Central memory CD4-positive, alpha-beta T cell (primary cell): ENCODE measurements at places on chromosomes 12 and 14.
A peak's percentile ranks its signal among the peaks of the same experiment; 100 is the strongest.

- no peak for DNase-seq
These were observed 148.9 kb downstream of the PPM1H start for GRCh38 chr12:62785941-62786559.

- no peak for DNase-seq
These were observed 145.3 kb downstream of the SLC5A8 start for GRCh38 chr12:101064721-101065120.

- DNase-seq = no peak
These were observed 141.3 kb downstream of the CALM1 start for GRCh38 chr14:90538095-90538494.

DNA sequence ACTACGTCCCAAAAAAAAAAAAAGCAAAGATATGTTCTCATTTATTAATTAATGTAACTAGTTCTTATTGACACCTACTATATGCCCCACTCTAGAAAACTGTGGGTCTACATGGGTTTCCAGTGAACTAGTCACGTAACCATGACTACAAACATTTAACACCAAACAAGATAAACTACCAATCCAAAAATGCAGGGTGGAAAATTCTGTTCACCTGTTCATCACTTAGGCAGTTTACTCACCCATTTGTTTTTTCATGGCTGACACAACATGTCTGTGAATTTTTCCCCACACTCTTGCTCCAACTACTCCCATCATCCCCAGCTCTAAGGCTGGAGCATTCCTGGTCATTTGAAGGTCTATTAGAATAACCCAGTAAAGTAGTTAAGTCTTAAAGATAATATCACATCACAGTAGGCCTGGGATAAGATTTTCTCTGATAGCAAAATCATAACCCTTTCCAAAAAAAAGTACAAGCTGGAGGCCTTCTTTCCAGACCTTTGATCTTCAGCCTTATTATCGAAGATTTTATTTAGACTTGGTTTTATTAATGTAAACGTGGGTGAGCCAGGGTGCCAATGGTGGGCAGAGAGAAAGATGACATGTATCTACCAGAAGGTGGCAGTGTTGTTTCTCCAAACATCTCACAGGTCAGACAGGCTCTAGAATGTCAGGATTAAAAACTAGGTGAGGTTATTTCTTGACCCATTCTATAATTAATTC is 61.6 kb upstream of the DAAM1 start:
- DNase-seq = peak; percentile 49

DNA sequence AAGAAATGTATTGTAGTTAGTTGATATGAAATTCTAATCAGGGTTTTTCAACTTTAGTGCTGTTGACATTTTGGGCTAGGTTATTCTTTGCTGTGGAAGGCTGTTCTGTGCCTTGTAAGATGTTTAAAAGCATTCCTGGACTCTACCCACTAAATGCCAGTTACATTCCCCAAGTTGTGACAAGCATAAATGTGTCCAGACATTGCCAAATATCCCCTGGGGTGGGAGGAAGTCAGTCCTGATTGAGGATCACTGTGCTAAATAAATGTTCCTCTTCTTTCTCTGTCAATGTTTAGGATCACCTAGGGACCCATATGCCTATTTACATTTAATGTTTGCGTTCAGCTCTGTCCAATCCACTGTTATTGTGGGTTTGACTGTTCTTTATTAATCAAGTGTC is 268.3 kb downstream of the TMTC2 start:
- no peak for DNase-seq

DNA sequence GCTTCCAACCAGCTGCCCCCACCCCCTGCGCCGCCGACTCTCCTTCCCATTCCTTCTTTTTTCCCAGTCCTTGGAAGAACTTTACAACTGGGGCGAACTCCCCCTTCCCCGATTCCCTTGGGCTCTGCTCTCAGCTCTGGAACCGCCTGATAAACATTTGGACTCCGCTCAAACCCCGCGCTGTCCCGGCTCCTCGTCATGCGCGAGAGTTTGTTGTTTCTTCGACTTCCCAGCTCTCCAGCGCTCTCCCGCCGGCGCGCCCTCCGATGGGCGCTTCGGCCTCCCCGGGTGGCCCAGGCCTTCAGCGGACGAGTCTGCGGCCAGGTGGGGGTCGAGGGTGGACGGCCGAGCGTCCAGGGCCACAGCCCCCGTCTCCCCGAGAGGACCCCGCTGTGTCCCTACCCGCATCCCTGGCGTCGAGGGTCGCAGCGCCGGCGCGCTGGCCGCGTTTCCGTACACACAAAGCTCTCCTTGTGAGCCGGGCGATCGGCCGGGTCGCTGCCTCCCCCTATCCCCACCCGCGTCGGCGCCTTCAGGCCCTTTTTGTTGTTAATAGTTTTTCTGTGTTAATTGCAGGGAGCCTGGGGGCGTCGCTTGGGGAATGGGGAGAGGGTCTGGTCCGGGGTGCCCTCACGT is 847 bp downstream of the MMP14 start:
- no peak for DNase-seq

- no peak for DNase-seq
These were observed 80.8 kb downstream of the IFNG start for GRCh38 chr12:68078737-68079136.

DNA sequence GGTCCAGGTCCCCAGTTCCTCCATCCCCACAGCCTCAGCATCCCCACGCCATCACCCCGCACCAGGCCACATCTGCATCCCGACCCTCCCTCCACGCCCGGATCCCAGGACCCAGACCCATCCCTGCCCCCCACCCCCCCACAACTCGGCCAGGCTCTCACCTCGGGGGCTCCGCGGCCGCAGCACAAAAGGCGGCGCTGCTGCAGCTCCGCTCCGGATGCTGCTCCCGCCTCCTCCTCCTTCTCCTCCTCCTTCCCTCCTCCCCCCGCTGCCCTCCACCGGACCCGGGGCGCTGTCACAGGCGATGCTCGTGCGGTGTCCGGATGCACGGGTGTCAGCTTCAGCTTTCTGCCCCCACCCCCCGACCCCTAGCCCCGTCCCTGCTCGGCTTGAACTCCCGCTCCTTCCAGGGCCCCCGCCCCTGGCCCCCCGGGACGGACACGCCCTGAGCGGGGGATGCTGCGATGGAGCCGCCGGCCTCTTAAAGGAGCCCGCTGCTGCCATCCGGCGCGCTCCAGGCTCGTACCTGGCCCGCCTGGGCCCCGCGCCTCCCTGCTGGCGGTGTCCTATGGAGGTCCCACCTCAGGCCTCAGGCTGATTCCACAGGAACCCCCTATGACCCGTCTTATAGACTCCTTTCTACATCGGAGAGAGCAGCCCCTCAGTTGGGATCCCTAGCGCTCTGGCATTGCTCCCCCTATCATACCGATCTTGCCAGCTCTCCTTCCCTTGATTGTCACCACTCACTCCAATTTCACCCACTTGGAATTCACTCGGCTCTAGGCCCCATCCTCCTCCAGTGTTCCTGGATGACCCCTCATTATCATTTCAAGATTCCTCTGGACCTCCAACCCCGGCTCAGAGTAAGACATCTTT is at the start of gene MAP3K12:
TSS of gene MAP3K12 (minus strand) at position 193 of the 876 bp plus-strand sequence. CDS start 12,067 bp downstream, outside the sequence.
- peak; percentile 63 for DNase-seq

DNA sequence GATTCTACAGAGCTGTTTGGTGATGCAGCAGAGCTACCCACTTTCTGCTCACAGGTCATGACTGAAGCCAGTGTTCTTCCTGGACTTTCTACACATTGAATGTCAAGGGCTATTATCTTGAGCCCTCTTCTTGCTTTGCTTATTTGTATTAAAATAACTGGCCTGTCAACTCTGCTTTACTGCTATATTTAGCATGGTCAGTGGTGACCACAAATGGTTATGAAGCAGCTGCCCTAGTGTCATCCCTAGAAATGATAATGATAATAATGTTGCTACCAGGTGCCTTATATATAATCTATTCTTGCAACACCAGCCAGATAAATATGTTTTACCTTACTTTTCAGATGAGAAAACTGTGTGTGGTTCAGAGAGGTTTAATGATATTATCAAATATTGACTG is 2.6 kb upstream of the LRRC10 start:
- no peak for DNase-seq

DNA sequence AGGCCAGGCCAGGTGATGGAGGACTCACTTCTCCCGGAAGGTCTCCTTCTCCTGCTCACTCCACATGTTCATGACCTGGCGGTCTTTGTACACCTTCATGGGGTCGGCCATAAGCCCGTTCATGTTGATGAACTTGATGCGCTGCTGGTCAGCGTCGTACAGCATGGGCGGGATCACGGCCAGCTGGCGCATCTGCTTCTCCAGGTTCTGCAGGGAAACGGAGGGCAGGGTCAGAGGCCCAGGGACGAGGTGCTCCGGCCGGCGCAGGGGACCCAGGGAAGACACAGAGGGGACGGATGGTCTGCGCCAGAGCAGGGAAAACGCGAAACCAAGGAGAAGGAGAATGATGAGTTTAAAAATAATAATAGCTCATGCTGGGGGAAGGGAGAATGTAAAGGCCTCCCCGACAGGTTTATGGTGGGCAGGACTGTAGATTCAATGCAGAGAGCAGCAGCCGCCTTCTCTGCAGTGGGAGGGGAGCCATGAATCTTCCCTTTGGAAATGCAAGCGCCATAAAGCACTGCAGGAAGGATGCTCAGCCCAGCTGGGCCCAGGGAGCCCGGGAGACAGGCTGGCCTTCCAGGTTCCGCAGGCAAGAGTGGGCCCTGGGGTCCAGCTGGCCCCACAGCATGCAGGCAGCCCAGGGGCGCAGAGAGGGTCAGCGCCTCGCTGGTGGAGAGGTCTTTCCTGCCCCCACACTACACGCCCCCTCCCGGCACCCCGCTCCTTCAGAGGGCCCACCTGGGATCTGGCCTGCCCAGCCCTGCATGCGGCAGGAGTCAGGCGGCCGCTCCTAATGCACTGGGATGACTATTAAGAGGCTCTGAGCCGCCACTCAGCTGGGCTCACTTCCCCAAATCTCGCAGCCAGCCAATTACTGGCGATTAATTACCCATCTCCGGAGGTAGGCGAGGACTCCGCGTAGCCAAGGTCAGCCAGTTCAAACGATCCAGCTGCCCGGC is 132.0 kb downstream of the RFLNA start:
- DNase-seq = no peak

DNA sequence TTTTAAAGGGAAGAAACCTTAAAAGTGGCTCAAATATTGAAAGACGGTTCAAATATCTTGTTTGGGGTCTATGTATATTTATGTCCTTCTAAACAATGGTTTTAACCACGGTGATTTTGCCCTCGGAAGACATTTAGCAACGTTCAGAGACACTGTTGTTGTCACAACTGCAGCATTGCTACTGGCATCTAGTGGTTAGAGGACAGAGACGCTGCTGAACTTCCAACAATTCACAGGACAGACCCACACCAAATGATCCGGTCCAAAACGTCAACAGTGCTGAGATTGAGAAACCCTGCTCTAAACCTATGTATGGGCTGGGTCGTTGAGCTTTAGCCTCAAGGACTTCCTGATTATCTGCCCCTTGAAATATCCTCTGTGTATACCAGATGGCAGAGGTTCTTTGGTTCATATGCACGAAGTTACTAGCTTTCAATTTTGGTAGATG is 1.7 kb downstream of the ANGEL1 start:
- DNase-seq = peak; percentile 25

DNA sequence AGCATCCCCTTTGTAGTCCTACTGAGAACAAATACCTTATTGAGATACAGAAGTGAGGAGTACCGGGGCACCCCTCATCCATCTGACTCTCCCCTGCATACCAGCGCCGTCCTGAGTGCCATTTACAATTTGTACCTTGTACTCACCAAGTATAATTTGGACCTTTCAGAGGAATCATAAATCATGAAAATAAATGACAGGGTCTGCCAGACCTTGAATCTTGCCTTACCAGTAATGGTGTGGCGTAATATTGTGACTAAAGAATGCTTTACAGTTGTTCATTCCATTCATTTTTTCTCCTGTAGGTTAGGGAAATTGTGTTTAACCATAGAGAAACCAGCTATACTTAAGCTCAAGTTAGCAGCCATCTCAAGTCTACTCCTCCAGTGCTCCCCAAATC is 243.7 kb upstream of the RGS6 start:
- no peak for DNase-seq

DNA sequence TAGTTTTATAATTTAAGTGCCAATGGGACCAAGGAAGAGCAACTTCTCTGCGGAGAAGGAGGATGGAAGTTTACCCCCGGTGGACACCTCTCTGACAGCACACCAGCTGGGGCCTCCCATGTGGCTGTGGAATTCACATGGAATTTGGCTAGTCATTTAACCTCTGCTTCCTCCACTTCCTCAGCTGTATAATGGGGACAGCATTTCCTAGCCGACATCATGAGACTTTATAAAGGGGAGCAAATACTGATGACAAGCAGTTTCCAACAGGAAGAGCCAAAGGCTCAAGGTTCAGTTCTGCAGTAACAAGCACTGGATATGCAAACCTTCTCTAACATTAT is 7.5 kb downstream of the DUSP6 start:
- no peak for DNase-seq

DNA sequence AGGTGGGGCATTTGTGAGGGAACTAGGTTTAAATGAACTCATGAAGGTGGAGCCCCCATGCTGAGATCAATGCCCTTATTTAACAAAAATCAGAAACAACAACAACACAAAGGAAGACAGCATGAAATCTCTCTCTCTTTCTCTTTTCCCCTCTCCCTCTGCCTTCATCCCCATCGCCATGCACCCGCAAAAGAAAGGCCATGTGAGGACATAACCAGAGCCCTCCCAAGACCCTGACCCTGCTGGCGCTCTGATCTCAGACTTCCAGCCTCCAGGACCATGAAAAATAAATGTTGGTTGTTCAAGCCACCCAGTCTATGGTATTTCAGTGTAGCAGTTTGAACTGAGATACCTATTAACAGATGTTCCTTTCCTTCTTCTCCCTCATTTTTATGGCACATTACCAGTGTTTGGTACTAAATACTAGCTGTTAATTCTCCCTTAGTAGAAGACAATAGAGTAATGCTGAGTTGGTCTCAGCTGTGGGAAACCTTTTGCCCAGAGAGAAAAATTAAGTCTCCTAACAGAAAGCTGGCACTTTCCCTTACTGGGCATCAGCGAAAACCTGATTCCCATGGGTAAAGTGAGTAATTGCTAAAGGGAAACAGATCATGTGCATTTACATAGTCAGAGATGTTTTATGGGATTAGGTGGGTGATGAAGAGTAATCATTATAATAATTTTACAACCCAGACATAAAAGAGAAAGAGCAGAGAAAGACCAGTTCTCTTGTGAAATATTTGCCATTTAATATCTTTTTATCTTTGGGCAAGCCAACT is 264.0 kb upstream of the PLEKHG7 start:
- DNase-seq = no peak
